ENCODE measurements at places on chromosomes 4 and X. TPM values are rescaled to one million over a fixed set of nuclear protein-coding genes. Genes with fewer than 3 reads are reported as not detected.

Gene INTS6L
- 39.3 TPM for polyA plus RNA-seq

Gene RTL3
- polyA plus RNA-seq = not detected

Gene RAB33A
- 0.74 TPM for polyA plus RNA-seq

Gene ADH1B
- 1,007 TPM for polyA plus RNA-seq

Gene MSX1
- polyA plus RNA-seq = 2.2 TPM

Gene RS1
- polyA plus RNA-seq = 0.37 TPM

Gene NIPAL1
- polyA plus RNA-seq = 2.9 TPM

Gene SPANXA1
- polyA plus RNA-seq = not detected

Gene ABRAXAS1
- 58.3 TPM for polyA plus RNA-seq

Gene GPR173
- polyA plus RNA-seq = 16.2 TPM

Gene ALAS2
- polyA plus RNA-seq = 52.6 TPM

Gene AFF2
- 3.4 TPM for polyA plus RNA-seq

Gene NDNF
- 195 TPM for polyA plus RNA-seq

Gene DACH2
- polyA plus RNA-seq = 3.9 TPM

Gene GAGE2A
- not detected for polyA plus RNA-seq

Gene PDGFRA
- polyA plus RNA-seq = 125 TPM

Gene PROM1
- polyA plus RNA-seq = 32.7 TPM

Gene TLR2
- polyA plus RNA-seq = 31.9 TPM

Gene VCX3A
- 0.29 TPM for polyA plus RNA-seq

Gene SOX3
- polyA plus RNA-seq = 0.15 TPM

Gene GRPEL1
- 28.8 TPM for polyA plus RNA-seq

Gene NHSL2
- polyA plus RNA-seq = 6.2 TPM

Gene DNAAF6
- 0.87 TPM for polyA plus RNA-seq

Gene TRIM2
- 84.9 TPM for polyA plus RNA-seq

Gene DUX4
- 0.60 TPM for polyA plus RNA-seq

Gene FGF2
- polyA plus RNA-seq = 9.1 TPM

Gene MAOA
- 58.2 TPM for polyA plus RNA-seq

Data from right lung (tissue), 10 donors.